ENCODE measurements at places on chromosomes 6 and 20. TPM values are rescaled to one million over a fixed set of nuclear protein-coding genes. Genes with fewer than 3 reads are reported as not detected.

ZBTB46 gene
- 5.2 TPM for total RNA-seq

TRIM38 gene
- total RNA-seq, result 8.6 TPM

SYNDIG1 gene
- total RNA-seq, result 1.5 TPM

SIRPD gene
- total RNA-seq, result not detected

DUSP15 gene
- 23.5 TPM for total RNA-seq

TSPO2 gene
- total RNA-seq, result not detected

ABHD16B gene
- not detected for total RNA-seq

SLA2 gene
- total RNA-seq, result not detected

MMP24 gene
- 0.76 TPM for total RNA-seq

RNF182 gene
- 1.2 TPM for total RNA-seq

TMEM181 gene
- 42.0 TPM for total RNA-seq

RIPPLY2 gene
- total RNA-seq, result not detected

SNTA1 gene
- total RNA-seq, result 28.0 TPM

ZC3H12D gene
- total RNA-seq, result 0.50 TPM

DNA sequence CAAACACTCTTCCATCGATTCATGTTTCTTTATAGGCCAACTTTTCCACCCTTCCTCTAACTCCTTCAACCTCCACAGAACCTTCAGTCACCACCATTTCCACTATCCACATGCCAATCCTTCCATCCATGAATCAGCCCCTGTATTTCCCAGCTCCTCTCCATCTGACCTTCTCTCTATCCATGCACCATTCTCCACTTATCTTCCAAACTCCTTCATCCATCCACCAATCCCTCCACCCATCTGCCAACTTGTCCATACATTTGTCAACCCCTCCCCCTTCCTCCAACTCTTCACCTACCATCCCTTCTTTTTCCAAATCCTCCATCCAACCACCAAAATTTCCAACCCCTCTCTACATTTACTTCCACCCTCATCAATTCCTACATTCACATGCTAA lies 49.9 kb downstream of the MAFB start:
- no peak for DNase-seq

DNA sequence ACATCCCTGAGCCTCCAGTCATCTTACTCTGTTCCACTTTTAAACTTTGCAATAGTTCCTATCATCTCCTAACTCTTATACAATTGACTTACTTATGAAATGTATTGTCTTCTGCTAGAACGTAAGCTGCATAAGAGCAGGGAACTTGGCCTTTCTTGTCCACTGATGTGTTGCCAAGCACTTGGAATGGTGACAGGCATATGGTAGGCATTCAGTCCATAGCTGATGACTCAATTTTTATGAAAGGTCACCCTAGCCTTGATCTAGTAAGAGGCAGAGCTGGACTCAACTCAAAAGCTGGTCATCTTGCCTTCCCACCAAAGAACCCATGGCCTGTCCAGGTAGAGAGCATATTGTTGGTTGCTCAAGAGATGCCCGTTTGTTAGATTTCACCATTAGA lies 82.4 kb upstream of the FAM184A start:
- no peak for DNase-seq

- no peak for DNase-seq
Observed at GRCh38 chr6:41561931-41562911, 16.0 kb downstream of the FOXP4 start.

DNA sequence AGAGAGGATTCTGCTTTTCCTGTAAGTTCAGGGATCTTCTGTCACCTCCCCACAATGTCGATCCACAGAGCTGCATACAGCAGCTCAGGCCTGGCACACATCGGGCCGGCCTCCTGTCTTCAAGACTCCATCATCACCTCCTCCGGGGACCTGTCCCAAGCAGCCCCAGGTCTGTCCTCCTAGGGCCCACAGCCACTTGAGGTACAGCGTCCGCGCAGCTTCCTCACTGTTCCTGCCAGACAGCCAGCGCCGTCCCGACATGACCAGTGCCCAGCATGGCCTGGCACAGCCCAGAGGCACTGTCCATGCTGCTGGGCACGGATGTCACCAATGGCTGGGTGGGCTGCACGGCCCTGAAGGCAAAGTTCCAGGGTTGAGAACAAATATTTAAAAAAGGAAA lies 101.6 kb downstream of the DLL1 start:
- no peak for DNase-seq

GRCh38 chr6:138560130-138560860 lies 61.0 kb upstream of the NHSL1 start:
- peak; percentile 51 for DNase-seq

DNA sequence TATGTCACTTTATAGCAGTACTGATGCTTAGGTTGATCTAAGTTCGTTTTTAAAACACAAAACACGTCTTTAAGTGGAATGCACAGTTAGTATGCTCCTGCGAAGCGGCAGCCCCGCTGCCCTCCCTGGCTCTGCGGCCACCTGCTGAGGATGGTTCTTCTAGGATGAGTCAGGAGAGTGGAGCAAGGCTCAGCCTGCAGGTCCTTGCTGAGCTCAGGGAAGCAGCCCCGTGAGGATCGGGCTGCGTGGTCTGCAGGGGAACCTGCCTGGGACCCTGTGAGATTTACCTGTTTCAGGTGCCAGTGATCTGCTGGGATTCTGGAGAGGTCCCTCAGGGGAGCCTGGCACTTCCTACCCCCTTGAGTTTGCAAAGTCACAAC lies 57.5 kb downstream of the SYNJ2 start:
- DNase-seq, result peak; percentile 27

- DNase-seq, result no peak
Observed at GRCh38 chr6:167828325-167828956, 1.7 kb downstream of the AFDN start.

DNA sequence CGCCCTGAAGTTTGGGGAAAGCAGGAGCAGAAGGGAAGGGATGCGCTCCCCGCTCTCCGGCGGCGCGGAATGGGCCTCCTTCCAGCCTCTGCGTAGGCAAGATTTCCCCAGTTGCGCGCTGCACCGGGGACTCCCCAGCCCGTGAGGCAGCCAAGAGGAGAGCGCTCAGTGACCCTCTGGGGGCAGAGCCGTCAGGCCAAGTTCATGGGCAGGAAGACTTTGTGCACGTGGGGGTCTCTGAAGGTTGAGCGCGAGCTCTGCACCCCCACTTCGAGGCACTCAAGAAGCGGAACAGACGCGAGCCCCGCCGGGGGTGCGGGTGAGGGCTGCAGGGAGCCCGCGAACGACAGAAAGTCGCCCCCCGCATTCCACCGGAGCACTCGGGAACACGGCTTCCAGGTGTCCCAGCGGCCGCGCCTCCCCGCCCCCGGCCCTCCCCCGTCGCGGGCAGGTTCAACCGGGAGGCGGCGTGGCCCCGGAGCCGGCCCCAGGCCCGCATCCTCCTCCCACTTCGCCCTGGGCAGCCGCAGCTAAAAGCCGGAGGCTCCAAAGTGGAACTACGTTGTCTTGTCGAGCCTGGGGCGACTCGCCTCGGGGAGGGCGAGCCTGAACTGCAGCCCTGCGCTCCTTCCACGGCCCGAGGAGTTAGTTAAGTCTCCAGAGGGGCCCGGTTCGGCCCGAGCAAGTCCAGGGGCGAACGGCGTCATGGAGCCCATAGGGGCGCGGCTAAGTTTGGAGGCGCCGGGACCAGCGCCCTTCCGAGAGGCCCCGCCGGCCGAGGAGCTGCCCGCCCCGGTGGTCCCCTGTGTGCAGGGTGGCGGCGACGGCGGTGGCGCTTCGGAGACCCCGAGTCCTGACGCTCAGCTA lies at the start of gene PPP1R3G:
Gene PPP1R3G, plus strand, starts transcription at position 561 of the 867 bp plus-strand sequence. Its CDS starts 145 bp downstream, at position 706.
- DNase-seq, result peak; percentile 68

- DNase-seq, result no peak
Observed at GRCh38 chr6:28607990-28608389, 82.3 kb downstream of the GPX5 start.

DNA sequence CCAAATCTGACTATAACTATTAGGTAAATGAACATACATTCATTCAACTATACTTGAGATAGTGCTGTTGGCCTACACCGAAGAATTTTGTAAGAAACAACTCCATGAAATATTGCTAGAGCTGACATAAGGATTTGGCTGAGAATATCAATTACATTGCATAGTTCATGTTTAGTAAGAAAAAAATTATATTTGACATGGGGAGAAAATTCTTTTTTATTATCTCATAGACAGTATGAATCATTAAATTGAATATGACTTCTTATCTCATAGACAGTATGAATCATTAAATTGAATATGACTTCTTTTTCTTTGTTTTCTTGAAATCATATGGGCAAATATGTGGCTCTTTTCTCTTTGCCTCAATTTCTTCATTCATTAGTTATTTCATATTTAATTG lies 212.3 kb upstream of the HSF2 start:
- no peak for DNase-seq

DNA sequence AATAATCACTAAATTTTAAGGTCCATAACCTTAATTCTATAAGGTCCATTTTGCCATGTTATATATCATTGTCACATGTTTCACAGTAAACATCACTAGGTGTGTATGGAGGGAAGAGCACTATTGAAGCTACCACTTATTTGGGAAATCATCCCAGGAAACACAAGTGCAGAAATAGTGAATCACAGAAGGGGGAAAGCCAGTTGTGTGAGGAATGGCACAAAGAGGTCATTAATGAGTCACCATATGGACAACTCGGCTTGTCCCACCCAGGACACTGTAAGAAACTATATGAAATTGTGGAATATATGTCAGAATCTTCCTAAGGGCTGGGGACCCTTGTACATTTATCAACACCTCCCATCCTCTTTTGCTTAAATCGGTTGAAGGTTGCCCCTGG lies 13.7 kb downstream of the BTN3A1 start:
- no peak for DNase-seq

- peak; percentile 77 for DNase-seq
Observed at GRCh38 chr6:167210375-167211294, 52.9 kb upstream of the GPR31 start.

- DNase-seq, result no peak
Observed at GRCh38 chr6:117592983-117593759, 9.1 kb downstream of the GOPC start.

DNA sequence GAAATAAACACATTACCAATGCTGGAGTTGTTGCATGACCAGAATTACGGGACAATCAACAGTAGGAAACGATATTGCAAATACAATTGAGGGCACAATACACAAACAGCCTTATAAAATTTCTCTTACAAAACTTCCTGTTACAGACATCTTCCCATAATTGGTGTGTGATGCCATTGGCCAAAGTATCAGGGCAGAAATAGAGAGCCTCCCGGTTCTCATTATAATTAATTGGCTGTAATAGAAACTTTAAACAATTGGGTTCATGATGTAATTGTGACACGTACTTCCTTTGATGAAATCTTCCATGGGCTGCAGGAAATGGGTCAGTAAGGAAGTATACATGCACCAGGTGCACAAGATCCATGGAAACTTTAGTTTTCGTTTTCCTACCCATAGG lies 40.3 kb upstream of the RALGAPA2 start:
- no peak for DNase-seq

GRCh38 chr6:109194880-109195279 lies 99.6 kb downstream of the CEP57L1 start:
- DNase-seq, result peak; percentile 8

- no peak for DNase-seq
Observed at GRCh38 chr6:121571455-121571854, 136.0 kb downstream of the GJA1 start.

- DNase-seq, result no peak
Observed at GRCh38 chr6:67496191-67496590, 1138.9 kb upstream of the ADGRB3 start.

DNA sequence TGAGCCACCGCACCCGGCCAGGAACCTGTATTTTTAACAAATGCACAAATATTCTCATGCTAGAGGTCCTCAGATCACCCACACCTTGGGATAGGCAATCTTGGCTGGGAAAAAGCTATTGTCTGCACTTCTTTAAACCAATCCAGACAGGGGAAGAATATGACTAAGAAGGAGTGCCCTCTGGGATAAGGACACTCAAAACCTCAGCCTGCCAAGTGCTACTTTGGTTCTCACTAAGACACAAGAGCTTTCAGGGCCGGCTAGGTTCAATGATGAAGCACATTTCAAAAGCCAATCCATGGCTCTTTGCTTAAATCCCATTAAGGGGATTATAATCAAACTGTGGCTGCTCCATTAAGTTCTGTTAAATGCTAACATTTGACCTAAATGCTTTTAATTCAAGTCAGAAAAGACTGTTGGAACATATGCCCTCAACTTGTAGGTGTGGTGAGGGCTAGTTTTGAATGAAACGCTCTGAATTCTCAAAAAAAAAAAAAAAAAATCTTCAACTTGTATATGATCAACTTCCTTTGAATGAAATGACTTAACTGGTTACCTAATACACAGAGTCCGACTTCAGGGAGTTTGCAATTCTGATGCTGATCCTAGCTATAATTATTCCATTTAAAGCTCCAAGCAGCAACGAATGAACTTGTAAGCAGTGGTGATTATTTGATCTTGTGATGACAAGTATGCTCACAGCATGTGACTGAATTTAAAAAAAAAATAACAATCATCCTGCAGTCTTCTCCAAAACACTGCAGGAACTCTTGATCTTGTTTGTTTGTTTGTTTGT lies 56.6 kb downstream of the SLC23A2 start:
- DNase-seq, result no peak

DNA sequence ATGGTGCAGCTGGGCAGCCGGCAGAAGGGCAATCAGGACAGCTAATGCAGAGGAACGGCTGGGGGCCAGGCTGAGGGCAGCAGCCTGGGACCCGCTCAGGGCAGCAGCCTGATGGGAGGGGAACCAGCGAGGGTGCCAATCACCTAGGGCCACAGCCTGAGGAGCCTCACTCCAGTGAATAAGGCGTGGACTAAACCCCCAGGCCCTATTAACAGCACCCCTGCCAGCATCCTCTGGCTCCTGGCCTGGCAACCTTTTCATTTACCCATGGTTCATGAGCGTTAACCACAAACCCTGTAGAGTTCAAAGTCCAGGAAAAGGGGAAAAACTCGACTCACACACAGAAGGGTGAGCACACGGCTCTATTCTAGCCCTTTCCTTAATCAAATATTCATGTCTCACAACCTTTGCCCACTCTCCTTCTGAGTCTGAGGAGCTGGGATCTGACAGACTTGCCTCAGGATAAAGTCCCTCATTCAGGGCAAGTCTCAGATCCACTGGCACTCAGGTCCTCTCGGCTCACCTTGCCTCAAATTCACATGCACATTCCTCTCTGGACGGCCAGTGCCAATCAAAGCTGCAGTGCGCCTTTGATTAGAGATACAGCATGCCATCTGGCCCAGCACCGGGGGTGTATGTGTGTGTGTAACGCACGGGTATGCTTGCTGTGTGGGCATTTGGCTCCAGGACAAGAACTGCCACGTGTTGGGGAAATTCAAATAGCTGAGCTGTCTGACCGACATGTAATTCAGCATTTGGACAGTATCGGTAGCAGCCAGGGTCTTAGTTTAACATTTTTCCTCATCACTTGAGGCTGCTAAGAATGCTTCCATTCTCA lies 86.9 kb upstream of the TRAF3IP2 start:
- peak; percentile 56 for DNase-seq
